ENCODE measurements at places on chromosomes 3 and 15.

- DNase-seq, result no peak
These were observed 71.6 kb downstream of the CRYGS start for GRCh38 chr3:186472456-186473008.

DNA sequence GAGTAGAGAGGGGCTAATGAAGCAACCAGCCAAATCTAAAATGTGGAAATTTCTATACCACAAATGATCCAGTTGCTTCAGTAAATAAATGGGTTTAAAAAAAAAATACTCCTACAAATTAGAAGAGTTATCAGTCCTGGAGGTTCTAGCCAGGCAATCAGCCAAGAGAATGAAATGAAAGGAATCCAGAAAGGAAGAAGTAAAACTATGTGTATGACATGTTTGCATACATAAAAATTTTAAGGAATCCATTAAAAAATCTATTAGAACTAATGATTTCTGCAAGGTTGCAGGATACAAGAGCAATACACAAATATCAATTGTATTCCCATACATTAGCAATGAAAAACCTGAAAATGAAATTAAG, 9.6 kb downstream of the MESP2 start:
- DNase-seq, result no peak

- no peak for DNase-seq
These were observed 148.7 kb downstream of the GABRB3 start for GRCh38 chr15:26624128-26624527.

DNA sequence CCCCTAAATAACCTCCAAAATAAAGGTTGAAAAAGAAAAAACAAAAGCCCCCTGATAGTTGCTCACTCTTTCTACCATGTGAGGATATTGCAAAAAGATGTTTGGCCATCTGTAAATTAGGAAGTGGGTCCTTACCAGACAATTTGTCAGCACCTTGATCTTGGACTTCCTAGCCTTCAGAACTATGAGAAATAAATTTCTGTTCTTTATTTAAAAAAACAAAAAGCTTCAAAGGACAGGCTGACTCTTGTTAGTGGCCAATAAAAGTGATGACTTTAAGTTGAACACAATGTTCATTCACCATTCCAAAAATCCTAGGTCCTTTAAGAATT, 103.5 kb downstream of the CBLB start:
- no peak for DNase-seq

GRCh38 chr3:193813501-193813830, 220.5 kb downstream of the OPA1 start:
- no peak for DNase-seq

GRCh38 chr15:69059557-69059943, 45.1 kb downstream of the NOX5 start:
- DNase-seq, result no peak

DNA sequence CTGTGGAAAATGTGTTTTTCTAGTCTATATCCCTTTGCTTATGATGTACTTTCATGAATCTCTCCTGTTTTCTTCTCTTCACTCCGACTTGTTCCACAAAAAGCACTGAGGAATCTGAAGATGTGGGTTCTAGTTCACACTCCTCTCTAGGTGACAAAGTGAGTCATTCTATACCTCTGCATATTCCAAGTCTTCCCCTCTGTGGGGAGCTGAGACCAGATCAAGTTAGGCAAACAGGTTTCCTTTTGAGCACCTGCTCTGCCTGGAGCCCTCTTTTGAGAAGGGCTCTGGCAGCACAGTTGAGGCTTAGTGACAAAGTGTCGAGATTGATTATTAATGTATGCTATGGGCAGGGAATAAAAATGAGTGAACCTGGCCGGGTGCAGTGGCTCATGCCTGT, 82.4 kb upstream of the VGLL4 start:
- no peak for DNase-seq

DNA sequence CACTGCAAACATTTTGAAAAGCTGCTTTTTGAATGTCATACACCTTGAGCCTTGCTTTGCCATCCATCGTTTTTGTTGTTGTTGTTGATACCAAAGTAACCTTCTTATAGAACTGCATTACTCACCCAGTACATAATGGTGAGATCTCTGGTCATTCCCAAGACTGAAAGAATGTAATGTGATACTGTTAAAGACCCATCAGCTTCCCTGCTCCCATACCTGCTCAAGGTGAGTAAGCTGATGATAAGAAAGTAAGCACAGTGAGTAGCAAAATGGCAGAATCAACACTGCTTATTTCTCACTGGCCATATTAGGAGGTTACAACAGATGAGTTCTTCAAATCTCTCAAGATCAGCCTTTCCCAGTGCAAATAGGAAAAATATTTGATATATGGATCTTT, 89.8 kb downstream of the CADPS start:
- no peak for DNase-seq

GRCh38 chr3:13251166-13251903, 168.8 kb downstream of the NUP210 start:
- no peak for DNase-seq

DNA sequence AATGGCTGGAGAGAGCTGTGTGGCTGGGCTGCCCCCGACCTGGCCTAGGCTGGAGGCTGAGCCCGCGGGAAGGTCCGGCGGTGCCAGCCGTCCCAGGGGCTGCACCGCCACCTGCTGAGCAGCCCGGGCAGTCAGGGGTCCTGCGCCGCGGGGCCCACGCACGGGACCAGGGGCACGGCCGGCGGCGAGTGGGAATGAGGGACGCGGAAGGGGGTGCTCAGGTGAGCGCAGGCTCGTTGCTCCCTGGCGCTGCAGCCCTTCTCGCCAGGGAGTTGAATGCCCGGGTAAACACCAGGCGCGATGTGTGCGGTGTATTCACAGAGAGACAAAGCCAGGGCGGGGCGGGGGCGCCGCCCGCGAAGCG, 666 bp upstream of the SEMA3F start:
- no peak for DNase-seq

GRCh38 chr3:45412763-45413162, 24.4 kb downstream of the LARS2 start:
- no peak for DNase-seq

GRCh38 chr3:66425032-66425431, 75.8 kb downstream of the LRIG1 start:
- no peak for DNase-seq

DNA sequence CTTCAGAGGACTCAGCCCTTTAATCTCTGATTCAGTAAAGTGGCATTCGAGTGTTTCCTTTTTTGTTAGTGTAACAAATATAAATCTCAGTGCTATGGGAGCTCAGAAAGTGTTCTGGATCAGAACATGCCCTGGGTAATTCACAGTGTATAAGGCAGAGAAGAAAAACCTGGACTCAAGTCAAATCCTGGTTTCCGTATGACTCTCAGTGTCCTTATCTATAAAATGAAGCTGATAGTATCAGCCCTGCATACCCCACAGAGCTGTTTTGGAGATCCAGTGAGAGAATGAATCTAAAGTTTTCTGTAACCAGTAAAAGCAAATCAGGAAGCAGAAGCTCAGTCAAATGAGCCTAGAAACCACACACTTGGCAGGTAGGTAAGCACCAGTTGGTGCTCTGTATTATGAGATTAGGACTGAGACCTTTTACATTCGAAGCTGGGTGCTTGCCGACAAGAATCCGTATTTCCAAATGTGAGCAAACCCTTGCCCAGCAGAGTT, 67.2 kb downstream of the IL1RAP start:
- no peak for DNase-seq
